ENCODE measurements at places on chromosomes 6 and 20.

DNA sequence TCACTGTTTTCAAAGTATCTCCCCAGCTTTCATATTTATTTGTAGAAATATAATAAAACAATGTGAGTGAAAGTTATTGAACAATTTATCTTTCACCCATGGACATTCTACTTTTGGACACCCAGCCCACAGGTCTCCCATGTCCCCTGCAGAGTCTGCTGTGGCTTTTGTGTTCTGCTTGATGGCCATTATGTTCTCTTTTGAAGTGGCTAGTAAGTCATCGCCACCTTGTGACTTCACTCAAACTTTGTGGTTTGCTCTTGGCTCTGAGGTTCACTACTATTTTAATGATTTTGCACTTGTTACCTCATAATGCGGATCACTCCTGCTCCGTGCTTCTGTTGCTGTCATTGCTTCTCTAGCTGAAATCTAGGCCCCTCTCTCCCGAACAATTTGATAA is 10.2 kb upstream of the DEFB113 start:
- no peak for DNase-seq

DNA sequence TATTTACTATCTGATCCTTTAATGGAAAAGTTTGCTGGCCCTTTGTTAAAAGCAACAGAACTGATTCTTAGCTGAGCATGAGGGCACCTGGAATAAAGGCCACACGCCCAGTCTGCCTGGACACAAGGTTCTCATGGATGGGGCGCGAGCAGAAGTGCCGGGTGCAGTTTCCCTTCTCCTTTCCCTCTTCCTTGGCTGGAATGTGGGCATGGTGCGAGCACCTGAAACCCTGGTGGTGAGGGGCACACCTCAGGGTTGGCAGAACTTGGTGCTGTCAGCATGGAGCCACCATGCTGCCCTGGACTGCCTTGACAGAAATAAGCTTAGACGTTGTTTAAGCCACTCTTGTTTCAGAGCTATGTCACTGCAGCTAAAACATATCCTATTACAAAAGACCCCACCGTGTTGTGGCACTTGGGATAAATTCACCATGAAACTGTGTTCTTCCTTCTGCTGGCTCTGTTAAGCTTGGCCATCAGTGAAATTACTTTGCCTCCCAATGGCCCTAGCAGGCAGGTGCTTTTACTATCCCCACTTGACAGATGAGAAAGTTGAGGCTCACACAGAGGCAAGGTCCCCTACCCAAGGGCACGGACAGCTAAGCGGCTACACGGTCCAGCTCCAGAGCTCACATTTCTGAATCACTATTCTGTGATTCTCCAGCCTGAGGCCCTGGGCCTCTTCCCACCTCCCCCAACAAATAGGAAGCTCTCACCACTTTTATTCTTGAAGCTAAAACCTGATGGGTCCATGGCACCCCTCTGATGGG is 115.9 kb downstream of the PREX1 start:
- no peak for DNase-seq

DNA sequence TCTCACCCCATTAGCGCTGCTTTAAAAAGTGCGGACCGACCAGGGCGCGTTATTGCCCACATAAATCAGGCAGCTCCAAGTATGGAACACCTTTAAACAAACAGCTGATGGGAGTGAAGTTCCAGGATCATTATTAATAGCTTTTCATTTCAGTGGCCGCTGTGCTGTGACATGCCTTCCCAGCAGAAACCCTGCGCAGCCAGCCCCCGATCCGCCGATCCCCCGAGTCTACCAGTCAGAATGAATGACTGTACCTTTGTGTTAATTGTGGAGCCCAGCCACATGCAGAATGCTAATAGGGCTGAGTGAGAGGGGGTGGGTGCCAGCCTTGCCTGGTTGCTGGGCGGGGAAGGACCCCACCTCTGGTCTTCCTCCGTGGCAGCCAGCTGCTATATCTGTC is 21.9 kb downstream of the CDH22 start:
- no peak for DNase-seq

- no peak for DNase-seq
Measured at GRCh38 chr6:111564482-111564945, 41.2 kb downstream of the TRAF3IP2 start.

DNA sequence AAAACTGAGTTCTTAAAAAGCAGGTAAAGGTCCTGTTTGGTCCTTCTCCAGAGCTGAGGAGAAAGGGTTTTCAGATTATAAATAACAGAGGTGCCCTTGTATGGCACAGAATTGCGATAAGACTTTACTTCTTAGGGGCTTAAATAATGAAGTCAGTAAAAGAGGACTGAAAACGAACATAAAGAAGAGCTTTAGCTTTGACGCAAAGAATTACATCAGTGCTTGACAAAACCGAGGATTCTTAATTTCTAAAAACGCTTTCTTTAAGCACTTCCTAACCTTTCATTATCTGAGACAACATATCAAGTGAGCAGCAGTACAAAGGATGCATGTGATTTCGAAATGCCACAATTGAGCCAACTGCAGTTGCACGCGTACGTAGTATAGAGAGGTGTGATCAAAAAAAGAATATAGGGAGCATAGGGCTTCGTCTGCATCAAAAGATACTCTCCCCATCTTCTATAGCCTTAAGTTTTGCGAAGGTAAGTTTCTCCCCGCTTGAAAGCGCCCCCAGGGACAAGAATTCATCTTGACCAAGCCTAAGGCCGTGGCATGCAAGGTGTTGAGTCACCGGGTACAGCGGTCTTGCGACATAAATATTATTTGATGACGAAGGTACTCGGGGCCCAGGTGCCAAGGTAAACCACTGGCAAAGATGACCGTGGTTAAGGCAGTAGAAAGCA is 778 bp upstream of the LOC128125822 start:
- no peak for DNase-seq

GRCh38 chr20:16364320-16364687 is 208.9 kb downstream of the KIF16B start:
- DNase-seq, result no peak

GRCh38 chr20:43938017-43938655 is 23.5 kb downstream of the TOX2 start:
- DNase-seq, result no peak

GRCh38 chr20:23242104-23242503 is 108.5 kb upstream of the NXT1 start:
- DNase-seq, result no peak

DNA sequence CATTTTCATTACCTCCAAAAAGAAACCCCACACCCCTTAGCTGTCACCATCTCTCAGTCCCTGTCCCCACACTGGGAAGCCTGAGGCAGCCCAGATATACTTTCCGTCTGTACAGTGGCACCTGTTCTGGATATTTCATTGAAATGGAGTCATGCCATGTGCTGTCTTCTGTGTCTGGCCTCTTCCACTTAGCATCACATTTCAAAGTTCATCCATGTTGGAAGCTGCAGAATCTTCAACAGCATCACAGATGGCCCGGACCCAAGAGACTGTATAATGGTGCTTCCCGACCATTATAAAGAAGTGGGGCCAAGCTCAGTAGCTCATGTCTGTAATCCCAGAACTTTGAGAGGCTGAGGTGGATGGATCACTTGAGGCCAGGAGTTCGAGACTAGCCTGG is 58.4 kb downstream of the DLGAP4 start:
- no peak for DNase-seq

- no peak for DNase-seq
Measured at GRCh38 chr6:50998905-50999304, 180.2 kb downstream of the TFAP2B start.

- no peak for DNase-seq
Measured at GRCh38 chr6:43444036-43444435, 11.3 kb downstream of the DLK2 start.

- DNase-seq, result no peak
Measured at GRCh38 chr6:24902782-24903181, 33.0 kb downstream of the RIPOR2 start.

- no peak for DNase-seq
Measured at GRCh38 chr6:731924-732323, 39.0 kb upstream of the EXOC2 start.

- no peak for DNase-seq
Measured at GRCh38 chr20:32609993-32610392, 24.9 kb upstream of the NOL4L start.

DNA sequence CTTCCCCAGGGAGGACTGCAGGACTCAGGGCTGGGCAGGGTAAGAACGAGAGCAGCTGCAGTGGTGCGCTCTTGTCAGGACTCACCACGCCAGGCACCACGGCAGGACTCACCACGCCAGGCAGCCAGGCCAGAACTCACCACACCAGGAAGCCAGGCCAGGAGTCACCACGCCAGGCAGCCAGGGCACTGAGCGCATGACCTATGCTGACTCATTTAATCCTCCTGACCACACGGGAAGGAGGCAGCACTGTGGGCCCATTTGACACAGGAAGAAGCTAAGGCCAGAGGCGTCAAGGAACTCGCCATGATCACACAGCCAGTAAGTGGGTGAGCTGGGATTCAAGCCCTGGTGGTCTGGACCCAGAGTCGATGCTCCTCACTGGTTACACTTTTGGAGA is 189.3 kb downstream of the PREX1 start:
- no peak for DNase-seq

DNA sequence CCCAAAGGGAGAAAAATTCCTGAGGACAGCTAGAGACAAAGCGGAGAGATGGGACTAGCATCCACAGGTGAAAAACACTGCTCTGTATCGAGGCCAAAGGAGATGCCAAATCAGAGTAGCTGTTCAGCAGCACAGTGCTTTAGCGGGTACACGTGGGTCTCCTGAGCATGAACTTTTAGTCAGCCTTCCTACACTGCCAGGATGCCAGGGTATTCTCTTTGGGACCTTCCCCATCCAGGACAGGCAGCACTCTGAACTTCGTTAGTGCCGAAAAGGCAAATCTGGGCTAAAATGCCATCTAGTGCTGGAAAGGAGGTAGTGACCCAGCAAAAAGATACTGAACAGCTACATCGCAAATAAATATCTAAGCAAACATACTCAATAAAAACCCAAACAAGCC is 64.9 kb downstream of the C6orf58 start:
- no peak for DNase-seq

DNA sequence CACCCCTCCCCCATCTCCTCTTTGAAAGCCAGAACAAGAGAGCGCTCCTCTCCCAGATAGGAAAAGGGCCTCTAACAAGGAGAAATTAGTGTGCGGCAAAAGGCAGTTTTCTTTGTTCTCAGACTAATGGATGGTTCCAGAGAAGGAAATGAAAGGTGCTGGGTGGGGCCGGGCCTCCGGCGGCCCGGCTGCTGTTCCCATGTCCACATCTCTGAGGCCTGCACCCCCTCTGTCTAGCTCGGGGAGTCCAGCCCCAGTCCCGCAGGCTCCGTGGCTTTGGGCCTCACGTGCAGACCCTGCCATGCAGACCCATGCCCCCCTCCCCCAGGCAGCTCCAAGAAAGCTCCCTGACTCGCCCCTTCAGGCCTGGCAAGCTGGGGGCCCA is 35.8 kb upstream of the MRGBP start:
- no peak for DNase-seq

DNA sequence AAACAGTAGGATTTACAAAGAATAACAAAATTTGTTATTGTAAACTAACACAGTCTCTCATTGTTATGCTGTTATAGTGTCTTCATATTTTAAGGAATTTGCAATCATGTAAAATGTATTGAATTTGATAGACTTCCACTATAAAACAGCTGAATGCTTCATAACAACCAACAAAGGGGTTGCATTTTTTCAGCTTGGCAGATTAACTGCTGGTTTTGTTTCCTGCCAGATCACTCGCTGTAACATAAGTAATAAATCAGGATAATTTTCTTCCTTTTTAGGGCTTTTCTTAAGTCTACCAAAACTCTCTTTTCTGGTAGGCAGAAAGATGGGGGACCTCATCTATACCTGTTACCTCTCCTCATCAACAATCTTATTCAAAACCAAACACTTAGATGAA is 169.8 kb downstream of the SAMD5 start:
- no peak for DNase-seq

DNA sequence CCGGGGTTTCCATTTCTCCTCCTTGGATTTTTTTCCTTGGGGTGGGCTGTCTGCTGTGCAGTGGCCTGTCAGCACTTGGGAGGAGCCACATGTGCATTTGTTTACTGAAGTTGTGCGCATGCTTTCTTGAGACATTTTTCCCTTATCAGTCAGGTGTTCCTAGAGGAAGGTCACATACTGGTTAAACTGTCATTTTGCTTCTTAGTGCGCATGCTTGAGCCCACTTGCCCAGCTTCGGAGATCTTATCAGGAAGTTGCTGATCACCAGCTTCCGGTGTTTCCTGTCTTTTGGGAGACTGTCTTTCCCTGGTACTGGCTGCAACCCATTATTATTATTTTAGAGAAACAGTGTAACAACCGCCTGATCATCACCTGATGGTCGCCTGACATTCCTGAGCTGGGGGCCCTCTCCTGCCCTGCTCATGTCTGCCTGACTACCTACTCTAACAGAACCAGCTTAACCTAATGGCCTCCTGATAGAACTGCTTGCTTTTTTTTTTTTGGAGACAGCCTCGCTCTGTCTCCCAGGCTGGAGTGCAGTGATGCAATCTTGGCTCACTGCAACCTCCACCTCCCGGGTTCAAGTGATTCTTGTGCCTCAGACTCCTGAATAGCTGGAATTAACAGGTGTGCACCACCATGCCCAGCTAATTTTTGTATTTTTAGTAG is 378 bp upstream of the ERVFRD-1 start:
- no peak for DNase-seq

DNA sequence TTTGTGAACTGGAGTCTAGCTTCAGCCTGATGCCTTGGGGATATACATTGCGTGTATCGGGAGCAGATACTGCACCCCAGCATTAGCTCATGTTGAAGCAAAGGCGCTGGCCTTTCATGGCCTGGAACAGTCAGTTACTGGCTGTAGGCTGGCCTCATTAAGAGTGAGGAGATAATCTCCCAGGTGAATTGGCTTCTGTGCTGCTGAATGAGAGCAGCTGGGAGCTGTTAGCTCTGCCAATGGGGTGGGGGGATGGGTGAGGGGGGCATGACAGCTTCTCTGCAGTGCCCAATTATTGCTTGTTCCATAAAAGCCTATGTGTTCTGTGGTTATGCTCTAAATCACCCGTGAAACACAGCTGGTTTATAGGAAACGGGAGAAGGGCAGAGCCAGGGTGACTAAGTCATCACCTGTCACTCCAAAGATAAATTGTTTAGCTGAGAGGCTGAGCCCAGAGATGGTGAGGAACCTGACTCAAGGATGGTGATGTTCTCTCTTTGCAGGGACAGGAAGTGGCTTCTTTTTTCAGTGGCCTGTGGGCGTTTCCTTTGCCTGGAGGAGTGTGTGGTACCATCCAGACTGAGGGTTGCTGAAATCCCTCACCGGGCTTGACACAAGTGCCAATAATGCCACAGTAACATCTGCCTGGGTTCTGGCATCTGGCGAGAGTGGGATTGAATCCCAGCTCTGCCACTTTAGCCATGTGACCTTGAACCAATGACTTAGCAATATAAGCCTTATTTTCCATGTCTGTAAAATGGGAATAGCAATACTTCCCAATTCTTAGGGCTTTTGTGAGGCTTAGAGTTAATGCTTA is 170.8 kb downstream of the BCAS1 start:
- no peak for DNase-seq

GRCh38 chr6:90123831-90124230 is 172.8 kb downstream of the BACH2 start:
- DNase-seq, result no peak

GRCh38 chr6:143823548-143823947 is 19.6 kb upstream of the LTV1 start:
- no peak for DNase-seq

- no peak for DNase-seq
Measured at GRCh38 chr6:82045965-82046756, 201.4 kb downstream of the IBTK start.

Data from esophagus squamous epithelium (tissue), 5 donors.